Left forelimb (tissue), 1 donor: ENCODE measurements at places on chromosomes 16 and 17.

DNA sequence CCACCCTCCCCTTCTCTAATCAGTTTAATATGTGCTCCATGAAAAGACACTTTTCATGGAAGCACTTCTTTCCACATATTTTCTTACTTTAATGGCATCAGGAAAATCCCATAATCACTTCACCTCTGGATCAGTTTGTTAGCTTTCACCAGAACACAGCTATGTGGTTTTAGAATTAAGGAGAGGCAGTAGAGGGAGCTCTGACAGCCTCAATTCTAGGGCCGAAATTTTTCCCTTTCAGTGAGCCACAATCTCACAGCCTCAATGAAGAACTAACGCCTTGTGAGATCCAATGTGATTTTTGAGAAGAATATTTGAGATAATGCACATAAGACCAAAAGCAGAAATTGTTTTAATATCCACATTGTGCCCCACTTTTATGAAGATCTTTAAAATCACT is 1494.0 kb upstream of the CDH8 start:
- DNase-seq = no peak

DNA sequence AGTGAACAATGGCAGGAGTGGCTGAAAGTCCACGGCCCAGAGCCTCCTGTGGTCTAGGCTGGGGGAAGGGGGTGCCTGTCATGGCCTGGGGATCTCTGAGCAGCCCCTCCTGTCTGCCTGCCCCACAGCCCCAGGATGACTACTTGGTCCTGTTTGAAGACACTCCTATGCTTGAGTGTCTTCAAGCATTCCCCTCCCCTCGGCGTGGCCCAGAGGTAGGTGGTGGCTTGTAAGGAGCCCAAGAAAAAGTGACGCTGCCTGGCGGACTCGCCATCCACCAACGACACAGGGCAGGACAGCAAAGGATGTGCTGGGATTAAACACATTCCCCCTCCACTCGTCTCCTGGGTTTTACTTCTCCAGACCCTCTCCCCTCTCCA is 5.7 kb downstream of the SULT1A1 start:
- DNase-seq = no peak

DNA sequence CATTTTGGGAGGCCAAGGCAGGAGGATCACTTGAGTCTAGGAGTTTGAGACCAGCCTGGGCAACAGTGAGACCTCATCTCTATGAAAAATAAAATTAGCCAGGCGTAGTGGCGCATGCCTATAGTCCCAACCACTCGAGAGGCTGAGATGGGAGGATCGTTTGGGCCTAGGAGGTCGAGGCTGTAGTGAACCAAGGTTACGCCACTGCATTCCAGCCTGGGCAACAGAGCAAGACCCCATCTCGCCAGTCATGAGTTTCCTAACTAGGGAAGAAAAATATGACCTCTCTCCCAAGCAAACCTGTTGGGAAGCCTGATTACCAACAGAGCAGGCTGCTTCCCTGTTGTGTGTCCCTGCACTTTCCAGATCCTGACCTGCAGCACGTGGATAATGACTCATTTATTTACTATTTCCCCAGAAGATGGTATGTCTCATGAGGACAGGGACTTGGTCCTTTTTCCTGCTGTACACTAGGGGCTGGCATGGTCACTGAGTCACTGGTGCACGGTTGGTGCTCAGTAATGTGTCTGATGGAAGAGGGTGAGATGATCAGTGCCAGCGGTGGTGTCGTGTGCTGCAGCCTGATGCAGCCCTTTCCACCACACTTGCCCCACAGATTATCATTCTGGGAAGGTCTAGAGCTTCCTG is 30.8 kb downstream of the NMT1 start:
- no peak for DNase-seq

GRCh38 chr16:31273187-31273586 is 13.4 kb downstream of the ITGAM start:
- no peak for DNase-seq
